Stimulated activated CD8-positive, alpha-beta memory T cell treated with anti-CD3 and anti-CD28 coated beads, Interleukin-4, amount 100 ng/mL, for 48 hours (primary cell): ENCODE measurements at places on chromosomes 3 and 15.

GRCh38 chr3:116176974-116177555, 268.2 kb downstream of the LSAMP start:
- DNase-seq, result no peak

GRCh38 chr3:139122221-139122581, 77.5 kb upstream of the PRR23C start:
- peak; percentile 9 for DNase-seq

DNA sequence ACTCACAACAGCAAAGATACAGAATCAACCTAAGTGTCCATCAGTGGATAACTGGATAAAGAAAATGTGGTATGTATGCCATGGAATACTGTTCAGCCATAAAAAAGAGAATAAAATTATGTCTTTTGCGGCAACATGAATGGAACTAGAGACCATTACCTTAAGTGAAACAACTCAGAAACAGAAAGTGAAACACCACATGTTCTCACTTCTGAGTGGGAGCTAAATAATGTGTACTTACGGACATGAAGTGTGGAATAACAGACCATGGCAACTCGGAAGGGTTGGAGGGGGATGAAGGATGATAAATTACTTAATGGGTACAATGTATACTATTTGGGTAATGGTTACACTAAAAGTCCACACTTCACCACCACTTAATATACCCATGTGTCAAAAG, 600.6 kb downstream of the MAGI1 start:
- no peak for DNase-seq

GRCh38 chr3:71124048-71124447, 459.5 kb downstream of the FOXP1 start:
- DNase-seq, result no peak

DNA sequence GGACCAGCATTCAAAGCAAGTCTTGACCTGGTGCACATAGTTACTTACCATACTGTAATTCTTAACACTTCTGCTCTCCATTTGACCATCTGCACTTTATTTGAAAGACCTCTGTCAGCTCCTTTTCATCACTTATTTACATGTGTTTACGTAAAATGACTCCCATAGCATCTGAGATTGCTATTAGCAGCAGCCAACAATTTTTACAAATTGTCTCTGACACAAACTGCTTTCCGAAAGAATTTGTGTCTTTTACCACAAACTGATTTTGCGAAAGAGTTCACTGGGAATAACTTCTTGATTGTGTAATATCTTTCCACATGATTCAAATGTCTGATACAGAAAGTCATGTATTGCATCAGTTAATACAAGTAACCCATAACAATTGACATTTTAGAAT, 144.1 kb upstream of the PEX5L start:
- DNase-seq, result no peak

DNA sequence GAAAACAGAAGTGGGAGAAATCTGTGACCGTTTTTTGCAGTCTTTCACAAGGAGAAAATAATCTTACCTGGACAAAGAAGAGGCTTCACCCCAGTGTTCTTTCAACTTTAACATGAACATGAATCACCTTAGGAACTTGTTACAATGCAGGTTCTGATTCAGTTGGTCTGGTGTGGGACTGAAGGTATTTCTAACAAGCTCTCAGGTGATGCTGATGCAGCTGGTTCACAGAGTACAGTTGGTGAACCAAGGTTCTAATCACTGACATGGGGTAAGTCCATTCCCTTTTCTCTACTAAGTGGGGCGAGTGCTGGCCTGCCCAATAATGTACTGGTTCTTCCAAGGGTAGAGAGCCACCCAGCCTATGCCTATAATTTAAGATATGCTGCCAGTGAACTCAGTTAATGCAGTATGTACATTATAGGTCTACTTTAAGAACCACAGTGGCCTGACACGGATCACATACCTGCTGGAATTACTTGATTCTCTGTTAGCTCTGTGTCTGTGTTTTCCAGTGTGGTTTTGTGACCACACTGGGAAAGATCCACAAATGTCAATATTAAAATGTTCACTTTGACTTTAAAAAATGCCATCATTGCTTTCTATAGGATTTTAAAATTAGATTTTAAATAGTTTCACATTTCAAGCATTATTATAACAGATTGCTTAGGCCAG, 304.1 kb downstream of the ZNF621 start:
- DNase-seq, result no peak

DNA sequence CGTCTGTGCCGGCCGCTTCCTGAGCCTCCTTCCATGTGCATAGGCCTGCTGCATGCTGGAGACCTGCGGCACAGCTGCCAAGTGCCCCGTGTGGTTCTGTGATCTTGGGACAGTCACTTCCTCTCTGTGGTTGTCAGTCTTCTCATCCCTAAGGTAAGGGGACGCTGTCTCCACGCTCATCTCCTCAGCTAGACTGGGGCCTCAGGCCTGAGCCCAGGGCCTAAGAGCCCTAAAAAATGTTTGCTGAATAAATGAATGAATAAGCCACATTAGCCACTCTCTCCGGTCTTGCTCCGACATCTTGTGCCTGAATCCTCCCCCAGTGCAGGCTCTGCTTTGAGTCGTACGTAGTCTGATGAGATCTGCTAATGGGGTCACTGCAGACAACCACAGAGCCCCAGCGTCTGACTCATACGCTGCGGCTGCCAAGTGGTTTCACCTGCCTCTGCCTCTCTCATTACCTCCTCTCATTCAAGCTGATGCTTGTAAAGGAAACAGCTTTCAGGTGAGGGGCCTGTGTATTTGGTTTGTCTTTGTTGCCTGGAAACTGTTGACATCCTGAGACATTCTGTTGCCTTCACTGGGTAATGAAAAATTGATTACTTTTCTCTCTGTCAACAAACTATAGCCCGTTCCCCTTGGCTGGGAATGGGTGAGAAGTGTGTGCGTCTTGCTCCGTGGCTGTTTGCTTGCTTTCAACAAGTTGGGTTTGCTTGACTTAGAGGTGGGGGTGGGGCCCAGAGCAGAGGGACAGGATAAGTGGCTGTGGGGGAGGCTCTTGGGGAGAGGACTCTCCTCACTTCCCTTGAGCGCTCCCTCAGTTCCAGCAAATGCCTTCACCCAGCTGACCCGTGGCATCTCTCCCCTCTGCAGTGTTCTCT, 15.9 kb downstream of the RPLP1 start:
- DNase-seq, result peak; percentile 82

GRCh38 chr3:50296721-50297383, 2.4 kb downstream of the HYAL3 start:
- no peak for DNase-seq

- DNase-seq, result no peak
Observed at GRCh38 chr3:13152826-13153710, 79.8 kb upstream of the IQSEC1 start.

- DNase-seq, result peak; percentile 21
Observed at GRCh38 chr3:42667096-42667522, 13.6 kb downstream of the ZBTB47 start.

- DNase-seq, result no peak
Observed at GRCh38 chr3:40653001-40653400, 128.2 kb downstream of the ZNF621 start.

DNA sequence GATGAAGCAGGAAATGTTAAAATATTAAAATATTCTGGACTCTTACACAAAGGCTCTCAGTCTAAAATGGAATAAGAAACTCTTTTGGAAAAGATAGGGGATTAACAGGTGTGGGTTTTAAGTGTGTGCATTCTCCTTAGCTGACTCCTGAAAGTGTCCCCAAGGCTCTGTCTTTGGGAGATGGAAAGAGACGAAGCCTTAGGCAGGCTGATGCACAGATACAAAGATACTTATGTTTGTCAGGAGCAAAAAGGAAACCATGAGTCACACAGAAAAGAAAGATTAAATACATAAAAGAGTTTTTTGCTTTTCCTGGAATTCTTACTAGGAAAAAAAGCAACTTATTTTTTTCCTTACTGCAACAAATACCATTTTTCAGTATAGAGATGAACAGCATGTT, 23.8 kb upstream of the ABI3BP start:
- no peak for DNase-seq

DNA sequence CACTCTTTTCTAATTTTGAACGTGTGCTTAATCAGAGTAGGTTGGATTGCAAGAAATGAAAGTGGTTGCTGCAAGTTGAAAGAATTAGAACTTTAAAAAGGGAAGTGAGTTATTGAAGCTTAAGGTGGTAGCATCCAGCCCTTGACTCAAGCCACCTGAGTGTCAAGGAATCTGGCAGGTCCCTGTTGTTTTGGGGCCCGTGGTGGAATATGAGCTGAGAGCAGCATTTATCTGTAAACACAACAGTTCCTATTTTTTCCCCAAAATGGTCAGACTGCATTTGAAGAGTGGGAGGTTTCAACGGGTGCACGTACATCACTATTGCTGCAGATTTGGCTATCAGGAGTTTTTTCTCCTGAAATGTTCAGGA, 1.7 kb downstream of the ITPR1 start:
- no peak for DNase-seq

DNA sequence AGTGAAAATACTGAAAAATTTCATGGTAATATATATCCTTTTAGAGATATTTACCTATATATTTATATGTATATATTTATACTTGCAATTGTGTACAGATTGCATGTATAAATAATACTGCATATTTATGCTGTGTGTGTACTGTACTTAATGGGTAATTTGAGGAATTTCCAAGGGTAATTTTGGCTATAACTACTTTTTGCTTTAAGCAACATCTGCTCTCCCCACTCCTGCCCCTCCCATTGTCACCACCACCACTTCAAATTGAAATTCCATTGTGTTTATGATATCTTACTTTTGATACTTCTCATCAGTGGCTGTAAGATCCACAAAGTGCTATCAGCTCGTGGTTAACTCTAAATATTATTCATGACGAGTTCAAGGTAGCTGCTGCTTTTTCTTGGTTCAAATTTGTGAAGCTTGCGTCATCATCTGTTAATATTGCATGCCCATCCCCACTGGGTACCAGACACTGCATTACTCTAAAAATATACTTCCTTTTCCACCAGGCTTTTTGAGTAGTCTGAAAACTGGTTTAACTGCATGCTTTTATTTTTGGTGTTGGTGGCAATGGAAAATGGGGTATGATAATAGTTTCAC, 91.7 kb upstream of the MITF start:
- DNase-seq, result no peak

GRCh38 chr15:97126553-97127233, 796.2 kb downstream of the NR2F2 start:
- no peak for DNase-seq

DNA sequence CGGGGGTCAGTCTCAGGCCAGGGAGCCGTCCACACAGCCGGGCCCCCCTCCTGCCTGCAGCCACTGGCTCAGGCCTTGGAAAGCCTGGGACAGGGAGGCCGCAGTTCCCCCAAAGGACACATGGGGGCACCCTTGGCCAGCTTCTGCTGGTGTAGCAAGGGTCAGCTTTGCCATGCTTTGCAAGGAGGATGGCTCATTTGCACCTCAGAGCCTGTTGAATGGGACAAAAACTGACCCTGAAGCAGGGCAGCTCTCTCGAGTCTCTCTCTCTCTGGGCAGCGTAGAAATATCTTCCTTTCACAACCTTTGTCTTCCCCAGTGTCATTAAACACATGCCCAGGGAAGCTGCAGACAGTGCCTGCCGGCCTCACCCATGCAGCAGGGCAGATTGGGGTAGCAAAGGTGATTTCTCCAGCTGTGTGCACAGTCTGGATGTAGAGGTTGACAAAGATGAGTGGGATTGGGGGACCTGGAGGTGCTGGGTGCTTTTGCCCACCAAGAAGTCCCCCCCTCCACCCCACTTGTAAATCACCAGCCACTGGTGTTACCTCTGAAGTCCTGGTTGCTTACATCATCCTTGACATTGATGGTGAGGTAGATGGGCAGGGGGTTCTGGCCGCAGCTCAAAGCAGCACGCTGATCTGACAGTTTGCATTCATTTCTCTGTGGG, 17.4 kb upstream of the EHD4 start:
- DNase-seq, result peak; percentile 98

GRCh38 chr3:53030619-53031449, 15.0 kb downstream of the SFMBT1 start:
- DNase-seq, result peak; percentile 44

GRCh38 chr3:160490166-160490565, 40.6 kb upstream of the TRIM59 start:
- DNase-seq, result no peak

DNA sequence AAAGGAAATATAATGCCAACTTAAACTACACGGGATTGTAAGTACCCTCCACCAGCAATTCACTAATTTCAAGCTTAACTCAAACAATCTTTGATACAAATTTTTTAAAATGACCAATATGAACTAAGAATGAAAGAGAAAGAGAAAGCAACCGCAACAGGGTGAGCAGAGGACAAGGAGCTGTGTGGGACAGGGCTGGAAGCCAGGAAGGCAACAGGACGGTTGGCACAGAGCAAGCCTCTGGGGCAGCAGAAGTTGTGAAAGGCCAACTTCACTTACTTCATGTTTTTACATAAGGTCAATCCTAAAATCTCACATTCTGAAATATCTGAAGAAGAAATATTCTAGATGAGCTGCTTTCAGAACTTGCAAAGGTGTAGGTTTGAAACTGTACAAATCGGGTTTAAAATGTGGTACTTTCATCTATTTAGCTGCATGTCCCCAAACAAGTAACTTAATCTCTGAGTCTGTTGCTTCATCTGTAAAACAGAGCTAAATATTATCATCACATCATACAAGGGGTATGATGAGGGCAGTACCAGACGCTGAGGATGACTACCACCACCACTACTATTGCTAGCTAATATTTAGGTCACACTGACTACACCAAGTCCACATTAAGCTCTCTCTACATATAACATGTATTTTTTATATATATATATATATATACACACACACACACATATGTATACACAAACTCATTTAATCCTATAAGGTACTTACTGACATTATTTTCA, 101.7 kb downstream of the IGSF11 start:
- no peak for DNase-seq

- peak; percentile 42 for DNase-seq
Observed at GRCh38 chr15:79431636-79432344, at the start of gene MINAR1. Gene MINAR1 (plus strand): TSS chr15:79432336. CDS start chr15:79456148, 23,812 bp downstream.

GRCh38 chr15:71116366-71116765, 1.1 kb downstream of the THSD4 start:
- no peak for DNase-seq
